ENCODE measurements at places on chromosomes 6 and 20. TPM values are rescaled to one million over a fixed set of nuclear protein-coding genes. Genes with fewer than 3 reads are reported as not detected.

The CFB gene
- 270 TPM for total RNA-seq

The LY6G6D gene
- not detected for total RNA-seq

The WFDC10B gene
- not detected for total RNA-seq

The CLDN20 gene
- total RNA-seq = not detected

The TUBB2A gene
- total RNA-seq = 47.5 TPM

DNA sequence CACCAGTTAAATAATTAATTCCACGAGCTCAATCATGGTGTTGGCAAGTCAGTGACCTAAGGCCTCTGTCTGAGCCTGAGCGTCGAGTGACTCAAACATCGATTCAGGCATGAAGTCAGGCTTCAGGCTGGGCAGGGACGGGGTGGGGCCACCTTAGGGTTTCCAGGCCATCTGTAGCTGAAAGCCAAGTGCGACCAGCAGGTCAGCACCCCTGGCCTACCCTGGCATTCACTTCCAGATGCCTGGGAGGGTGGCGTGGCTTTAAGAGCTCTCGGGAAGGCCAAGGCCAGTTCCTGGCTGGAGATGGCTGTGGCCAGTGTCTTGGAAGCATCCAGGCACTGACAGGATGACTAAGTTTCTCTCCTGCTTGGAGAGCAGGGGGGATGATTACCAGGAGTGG is 113.4 kb downstream of the DACT2 start:
- no peak for DNase-seq

DNA sequence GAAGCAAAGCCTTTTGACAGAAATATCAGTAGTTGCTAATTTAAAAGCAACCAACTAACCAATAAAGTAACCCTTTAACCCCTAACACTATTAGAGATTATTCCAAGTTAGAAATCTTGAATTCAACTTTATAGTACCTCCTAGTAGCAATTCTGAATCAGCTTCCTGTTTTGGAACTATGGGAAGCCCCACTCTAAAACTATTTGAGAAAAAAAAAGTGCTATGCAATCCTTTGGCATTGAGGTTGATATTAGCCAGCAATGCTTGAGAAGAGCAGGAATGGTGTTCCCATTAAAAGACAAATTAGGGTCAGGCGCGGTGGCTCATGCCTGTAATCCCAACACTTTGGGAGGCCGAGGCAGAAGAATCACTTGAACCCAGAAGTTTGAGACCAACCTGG is 306.2 kb upstream of the ZFP64 start:
- DNase-seq = no peak

GRCh38 chr6:137867685-137868509 is 838 bp downstream of the TNFAIP3 start:
- peak; percentile 71 for DNase-seq

DNA sequence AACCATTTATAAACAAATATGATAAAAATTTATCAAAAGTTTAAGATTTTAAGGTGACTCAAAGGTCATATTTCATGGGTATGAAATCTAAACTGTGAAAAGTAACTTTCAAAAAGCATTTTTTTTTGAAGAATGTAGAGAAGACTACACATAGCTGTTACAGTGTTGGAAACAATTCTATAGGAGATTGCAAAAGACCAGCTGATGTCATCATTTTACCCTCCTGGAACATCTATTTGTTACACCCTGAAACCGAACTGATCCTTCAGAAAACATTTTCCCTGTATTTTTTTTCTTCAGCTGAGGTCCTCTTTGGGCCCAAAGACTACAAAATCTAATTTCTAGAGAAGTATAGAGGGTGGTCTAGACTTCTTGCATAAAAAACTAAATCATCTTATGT is 297.5 kb upstream of the FERMT1 start:
- no peak for DNase-seq

DNA sequence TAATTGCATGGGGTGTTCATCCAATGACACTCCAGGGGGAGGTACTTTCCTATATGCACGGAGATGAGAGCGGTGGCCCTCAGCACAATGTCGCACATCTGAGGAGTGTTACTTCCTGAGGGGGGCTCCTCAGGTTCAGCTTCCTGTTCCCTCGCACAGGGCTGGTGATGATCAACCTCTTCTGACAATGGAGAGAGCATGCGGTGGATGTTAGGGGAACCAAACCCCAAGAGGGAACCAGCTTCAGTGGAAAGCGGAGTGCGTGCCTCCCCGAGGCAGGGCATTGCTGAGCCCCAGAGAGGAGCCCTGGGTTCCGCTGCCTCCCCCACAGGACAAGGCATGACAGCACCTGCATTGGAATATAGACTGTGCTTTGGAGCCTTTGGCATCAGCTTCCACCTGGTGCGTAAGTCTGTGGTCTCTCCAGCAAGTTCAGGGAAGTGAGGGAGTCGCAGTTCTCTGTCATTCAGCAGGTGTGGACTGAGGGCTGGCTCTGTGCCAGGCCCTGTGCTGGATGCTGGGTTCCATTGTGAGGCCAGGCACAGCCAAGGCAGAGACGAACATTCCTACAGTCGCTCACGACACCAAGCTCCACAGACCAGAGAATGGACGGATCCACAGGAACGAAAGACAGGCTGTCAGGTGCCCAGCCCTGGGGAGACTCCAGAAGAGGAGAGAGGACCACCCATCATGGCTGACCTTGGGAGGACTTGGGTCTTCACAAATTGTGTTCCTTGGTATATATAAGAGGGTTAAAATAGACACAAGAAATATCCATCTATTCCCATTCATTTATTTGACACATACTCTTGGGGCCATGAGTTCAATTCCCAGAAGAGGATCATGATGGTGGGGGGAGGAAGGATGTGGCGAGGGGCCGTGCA is 3.9 kb upstream of the ZNF831 start:
- DNase-seq = peak; percentile 66

DNA sequence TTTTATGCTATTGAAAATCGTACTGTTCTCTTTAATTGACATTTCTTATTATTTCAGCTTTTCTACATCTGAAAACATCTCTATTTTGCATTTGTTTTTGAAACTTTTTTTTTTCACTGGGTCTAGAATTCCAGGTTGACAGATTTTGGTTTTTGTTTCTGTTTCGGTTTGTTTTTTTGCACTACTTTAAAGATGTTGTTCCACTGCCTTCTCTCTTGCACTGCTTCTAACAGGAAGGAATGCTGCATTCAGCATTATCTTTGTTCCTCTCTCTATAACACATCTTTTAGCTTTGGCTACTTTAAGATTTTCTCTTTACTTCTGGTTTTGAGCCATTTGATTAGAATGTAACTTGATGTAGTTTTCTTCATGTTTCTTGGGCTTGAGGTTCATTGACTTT is 20.1 kb upstream of the SLC17A1 start:
- no peak for DNase-seq

GRCh38 chr6:166456395-166457156 is 73.8 kb upstream of the MPC1 start:
- DNase-seq = peak; percentile 38

DNA sequence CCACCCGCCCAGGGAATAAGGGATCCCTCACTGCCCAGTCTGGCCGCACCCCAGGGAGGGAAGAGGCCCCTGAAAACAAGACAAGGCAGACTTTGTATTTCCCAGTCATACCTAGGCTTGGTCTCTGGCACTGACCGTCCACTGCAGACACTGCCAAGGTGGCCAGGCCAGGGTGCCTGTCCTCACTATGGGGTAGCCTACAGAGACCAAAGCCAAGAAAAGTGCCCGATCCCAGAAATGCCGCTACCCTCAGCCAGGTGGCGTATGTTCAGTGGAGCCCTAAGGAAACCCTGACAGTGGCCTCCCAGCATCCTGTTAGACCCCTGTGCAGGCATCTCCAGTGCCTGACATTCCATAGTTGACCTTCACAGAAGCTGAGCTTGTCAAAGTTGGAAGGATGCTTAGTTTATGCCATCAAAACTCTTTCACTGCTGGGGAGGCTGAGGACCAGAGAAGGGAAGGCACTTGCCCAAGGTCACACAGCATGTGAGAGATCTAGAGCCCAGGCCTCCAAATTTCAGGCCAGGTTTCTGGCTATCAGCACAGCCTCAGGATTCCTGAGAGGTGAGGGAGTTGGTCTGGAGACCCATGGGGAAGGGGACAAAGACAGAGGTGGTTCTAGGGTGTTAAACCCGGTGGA is 2.5 kb downstream of the SCRT2 start:
- no peak for DNase-seq

DNA sequence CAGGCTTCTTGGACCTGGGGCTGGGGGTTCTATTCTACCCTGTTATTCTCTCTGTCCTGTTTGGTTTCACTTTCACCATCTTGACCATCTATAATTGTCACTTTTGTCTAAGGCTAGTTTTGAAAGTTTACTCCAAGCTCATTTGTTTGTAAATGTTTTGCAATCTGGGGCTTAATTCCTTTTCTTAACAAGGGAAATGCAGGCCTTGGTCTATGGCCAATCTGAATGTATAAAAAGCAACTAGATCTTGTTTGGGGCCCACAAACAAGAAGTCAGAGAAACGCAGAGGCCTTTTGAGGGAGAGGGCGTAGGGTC is 86.3 kb upstream of the PREP start:
- DNase-seq = no peak

DNA sequence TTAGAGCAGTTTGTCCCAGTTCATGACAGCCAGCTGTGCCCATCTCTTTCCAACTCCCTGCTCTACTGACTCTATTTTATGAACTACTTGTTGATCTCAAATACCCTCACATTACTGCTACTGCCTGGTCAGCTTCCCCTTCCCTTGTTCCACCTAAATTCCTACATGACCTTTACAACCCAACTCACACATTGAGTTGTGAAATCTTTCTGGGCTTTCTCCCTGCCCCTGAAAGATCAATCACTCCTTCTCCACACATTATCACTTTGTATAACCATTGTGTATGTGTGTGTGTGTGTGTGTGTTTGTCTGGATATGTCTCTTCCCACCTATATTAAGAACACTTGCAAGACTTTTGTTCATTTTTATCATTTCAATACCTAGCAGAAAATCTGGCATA is 42.1 kb upstream of the CLIC5 start:
- DNase-seq = no peak

- no peak for DNase-seq
Observed at GRCh38 chr6:105974986-105975385, 111.2 kb upstream of the PRDM1 start.

GRCh38 chr6:123967905-123968304 is 164.2 kb downstream of the NKAIN2 start:
- DNase-seq = peak; percentile 20
